ENCODE measurements at places on chromosomes 7 and 10.

- no peaks in the 10 kb centered on the region for H3K36me3 ChIP-seq
- no peak for DNase-seq
- no peak overlapping the region for H3K27ac ChIP-seq
- peaks cover 5% of the 10 kb centered on the region for H3K4me1 ChIP-seq
These were observed 237.2 kb upstream of the AKR1E2 start for GRCh38 chr10:4588824-4589223.

- H3K27ac ChIP-seq: peak overlapping the region; percentile 96
- peaks cover 94% of the 10 kb centered on the region for H3K4me1 ChIP-seq
- DNase-seq: no peak
- H3K4me3 ChIP-seq: peak overlapping the region; percentile 36
These were observed 87.7 kb downstream of the TNS3 start for GRCh38 chr7:47493976-47494911.

- H3K36me3 ChIP-seq: peaks cover 2% of the 10 kb centered on the region
- DNase-seq: no peak
- H3K4me1 ChIP-seq: peaks cover 12% of the 10 kb centered on the region
- H3K27ac ChIP-seq: no peak overlapping the region
- no peaks in the 10 kb centered on the region for H3K27me3 ChIP-seq
- H3K4me3 ChIP-seq: no peak overlapping the region
These were observed 4.7 kb upstream of the HBP1 start for GRCh38 chr7:107164092-107164491.

GRCh38 chr7:10685040-10685439, 288.6 kb upstream of the PHF14 start:
- no peaks in the 10 kb centered on the region for H3K4me1 ChIP-seq
- no peak overlapping the region for H3K27ac ChIP-seq
- no peak overlapping the region for H3K4me3 ChIP-seq
- H3K36me3 ChIP-seq: no peaks in the 10 kb centered on the region
- no peak for DNase-seq

- peaks cover 30% of the 10 kb centered on the region for H3K4me1 ChIP-seq
- H3K27me3 ChIP-seq: no peaks in the 10 kb centered on the region
- DNase-seq: no peak
- peak overlapping the region; percentile 96 for H3K4me3 ChIP-seq
- H3K27ac ChIP-seq: peak overlapping the region; percentile 98
- peaks cover 7% of the 10 kb centered on the region for H3K36me3 ChIP-seq
These were observed 982 bp downstream of the SFXN3 start for GRCh38 chr10:101031796-101032636.

DNA sequence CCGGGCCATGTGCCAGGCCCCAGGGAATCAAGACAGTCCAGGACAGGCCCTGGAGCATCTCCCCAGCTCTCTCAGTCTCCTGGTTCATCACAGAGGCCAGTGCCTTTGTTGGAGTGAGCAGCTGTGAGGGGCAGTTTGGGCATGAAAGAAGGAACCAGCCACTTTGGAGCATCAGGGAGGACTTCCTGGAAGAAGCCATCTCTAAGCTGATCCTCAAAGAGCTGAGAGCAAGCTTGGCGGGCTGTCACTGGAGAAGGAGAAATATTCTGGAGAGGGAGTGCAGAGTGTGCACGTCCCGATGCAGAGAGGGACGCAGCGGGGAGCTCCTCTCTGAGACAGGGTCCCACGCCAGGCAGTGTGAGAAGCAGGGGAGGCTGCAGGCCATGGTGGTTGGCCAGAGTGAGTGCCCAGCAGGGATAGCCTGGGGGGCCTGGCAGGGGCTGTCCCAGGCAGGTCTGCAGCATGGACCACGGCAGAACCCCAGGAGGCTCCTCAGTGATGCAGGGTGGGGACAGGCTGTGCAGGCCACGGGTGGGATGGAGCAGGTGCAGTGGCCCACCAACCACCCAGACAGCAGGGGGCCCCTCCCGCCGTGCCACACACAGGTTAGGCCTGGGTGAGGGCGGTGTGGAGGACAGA, 34.7 kb downstream of the PWWP2B start:
- no peak overlapping the region for H3K4me3 ChIP-seq
- no peaks in the 10 kb centered on the region for H3K27me3 ChIP-seq
- no peak for DNase-seq

GRCh38 chr7:55472928-55473725, 99.2 kb downstream of the VOPP1 start:
- H3K27ac ChIP-seq: no peak overlapping the region
- peaks cover 25% of the 10 kb centered on the region for H3K4me1 ChIP-seq
- no peak overlapping the region for H3K4me3 ChIP-seq
- H3K27me3 ChIP-seq: no peaks in the 10 kb centered on the region

DNA sequence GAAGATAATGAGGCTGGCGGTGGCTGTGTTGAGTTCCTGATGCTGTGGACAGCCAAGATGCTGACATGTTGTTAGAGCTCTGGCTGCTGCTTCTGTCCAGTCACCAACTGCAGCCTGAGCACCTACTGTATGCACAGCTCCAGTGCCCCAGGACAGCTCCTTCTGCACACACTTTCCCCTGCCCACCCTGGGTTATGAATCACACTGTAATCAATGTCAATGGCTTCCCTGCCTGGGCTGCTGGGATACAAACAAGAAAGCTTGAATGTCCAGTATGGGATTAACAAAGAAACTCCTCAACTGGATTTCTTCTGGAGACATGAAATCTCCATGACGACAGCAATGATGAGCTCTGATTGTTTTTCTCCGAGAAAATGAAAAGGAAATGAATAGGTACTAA, 172.0 kb downstream of the GFRA1 start:
- peaks cover 1% of the 10 kb centered on the region for H3K36me3 ChIP-seq
- DNase-seq: no peak
- peaks cover 10% of the 10 kb centered on the region for H3K4me1 ChIP-seq
- no peak overlapping the region for H3K27ac ChIP-seq

DNA sequence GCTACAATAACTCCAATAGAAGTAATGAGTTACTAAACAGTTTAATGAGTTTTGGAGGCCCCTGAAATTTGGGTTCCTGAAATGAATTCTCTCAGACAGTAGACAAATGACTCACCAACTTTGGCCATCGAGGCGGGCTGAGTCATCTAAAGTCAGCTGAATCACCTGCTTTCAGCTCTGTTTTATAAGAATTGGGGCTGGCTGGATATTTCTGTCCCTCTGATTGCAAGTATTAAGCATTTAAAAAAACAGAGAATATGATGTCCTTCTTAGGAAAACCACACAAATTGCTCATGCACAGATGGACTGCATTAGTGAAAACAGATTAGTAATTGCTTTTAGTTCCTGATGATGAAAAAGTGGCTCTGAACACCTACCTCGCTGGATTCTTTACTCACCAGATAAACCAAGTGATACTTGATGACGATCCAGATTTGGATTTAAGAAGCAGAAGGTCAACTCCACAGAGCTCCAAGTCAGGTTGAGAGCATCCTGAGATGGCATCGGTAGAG, 59.1 kb downstream of the ZNF365 start:
- H3K27me3 ChIP-seq: no peaks in the 10 kb centered on the region
- no peaks in the 10 kb centered on the region for H3K36me3 ChIP-seq
- DNase-seq: no peak

DNA sequence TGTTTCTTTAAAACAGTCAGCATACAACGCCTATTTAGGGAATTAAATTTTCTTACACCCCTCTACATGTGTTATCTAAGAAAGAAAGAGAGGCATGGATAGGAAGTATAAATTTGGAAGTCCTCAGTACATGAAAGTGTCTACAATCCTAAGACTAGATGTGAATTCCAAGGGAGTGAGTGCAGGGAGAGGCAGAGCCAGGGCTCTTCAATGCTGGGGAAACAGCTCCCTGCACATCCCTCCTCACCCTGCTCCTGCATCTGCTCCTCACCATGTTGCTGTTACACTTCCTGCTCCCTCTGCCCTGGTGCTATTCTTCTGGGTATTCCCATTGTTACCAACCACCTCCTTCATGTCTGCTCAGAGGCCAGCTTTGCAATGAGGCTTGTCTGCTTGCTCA, 229.1 kb upstream of the AKR1E2 start:
- DNase-seq: no peak
- H3K36me3 ChIP-seq: no peaks in the 10 kb centered on the region
- no peak overlapping the region for H3K4me3 ChIP-seq
- H3K27ac ChIP-seq: no peak overlapping the region
- H3K27me3 ChIP-seq: no peaks in the 10 kb centered on the region
- no peaks in the 10 kb centered on the region for H3K4me1 ChIP-seq

DNA sequence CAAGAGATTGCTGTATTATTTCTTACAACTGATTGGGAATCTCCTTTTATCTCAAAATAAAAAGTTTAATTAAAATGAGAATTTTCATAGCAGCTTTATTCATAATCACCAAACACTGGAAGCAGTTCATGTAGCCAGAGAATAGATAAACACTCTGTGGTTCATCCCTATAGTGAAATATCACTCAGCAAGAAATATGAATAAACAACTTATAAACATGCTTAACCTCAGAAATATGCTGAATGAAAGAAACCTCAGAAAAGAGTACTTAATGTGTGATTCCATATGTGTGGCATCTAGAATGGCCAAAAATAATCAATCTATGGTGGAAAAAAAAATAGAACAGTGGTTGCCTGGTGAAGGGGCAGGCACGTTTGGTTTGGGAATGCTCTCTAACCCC, 33.3 kb downstream of the MYO1G start:
- no peak overlapping the region for H3K4me3 ChIP-seq
- no peaks in the 10 kb centered on the region for H3K36me3 ChIP-seq
- DNase-seq: no peak
- peaks cover 27% of the 10 kb centered on the region for H3K27me3 ChIP-seq
- no peaks in the 10 kb centered on the region for H3K4me1 ChIP-seq

GRCh38 chr7:30465046-30465810, 13.4 kb downstream of the NOD1 start:
- H3K4me3 ChIP-seq: no peak overlapping the region
- no peak overlapping the region for H3K27ac ChIP-seq
- H3K4me1 ChIP-seq: peaks cover 41% of the 10 kb centered on the region

- no peak for DNase-seq
- no peak overlapping the region for H3K27ac ChIP-seq
- no peak overlapping the region for H3K4me3 ChIP-seq
- H3K36me3 ChIP-seq: peaks cover 26% of the 10 kb centered on the region
These were observed 731.4 kb downstream of the KCNMA1 start for GRCh38 chr10:76906256-76906655.

DNA sequence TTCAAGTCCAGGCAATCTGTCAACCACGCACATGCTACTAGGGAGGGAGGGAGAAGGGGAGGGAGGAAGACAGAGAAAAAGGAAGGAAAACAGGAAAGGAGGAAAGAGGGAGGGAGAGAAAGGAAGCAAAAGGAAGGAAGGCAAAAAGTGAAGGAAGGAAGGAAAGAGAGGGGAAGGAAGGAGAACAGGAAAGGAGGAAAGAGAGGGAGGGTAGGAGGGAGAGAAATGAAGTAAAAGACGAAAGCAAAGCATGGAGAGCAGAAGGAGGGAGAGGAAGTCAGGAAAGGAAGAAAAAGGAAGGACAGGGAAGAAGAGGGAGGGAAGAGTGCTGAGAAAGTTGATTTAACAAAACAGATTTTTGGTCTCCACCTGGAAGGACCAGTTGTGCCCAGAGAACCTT, 25.6 kb downstream of the KLF6 start:
- no peak overlapping the region for H3K4me3 ChIP-seq
- peaks cover 53% of the 10 kb centered on the region for H3K4me1 ChIP-seq
- DNase-seq: no peak
- H3K36me3 ChIP-seq: no peaks in the 10 kb centered on the region
- no peak overlapping the region for H3K27ac ChIP-seq
- H3K27me3 ChIP-seq: no peaks in the 10 kb centered on the region

DNA sequence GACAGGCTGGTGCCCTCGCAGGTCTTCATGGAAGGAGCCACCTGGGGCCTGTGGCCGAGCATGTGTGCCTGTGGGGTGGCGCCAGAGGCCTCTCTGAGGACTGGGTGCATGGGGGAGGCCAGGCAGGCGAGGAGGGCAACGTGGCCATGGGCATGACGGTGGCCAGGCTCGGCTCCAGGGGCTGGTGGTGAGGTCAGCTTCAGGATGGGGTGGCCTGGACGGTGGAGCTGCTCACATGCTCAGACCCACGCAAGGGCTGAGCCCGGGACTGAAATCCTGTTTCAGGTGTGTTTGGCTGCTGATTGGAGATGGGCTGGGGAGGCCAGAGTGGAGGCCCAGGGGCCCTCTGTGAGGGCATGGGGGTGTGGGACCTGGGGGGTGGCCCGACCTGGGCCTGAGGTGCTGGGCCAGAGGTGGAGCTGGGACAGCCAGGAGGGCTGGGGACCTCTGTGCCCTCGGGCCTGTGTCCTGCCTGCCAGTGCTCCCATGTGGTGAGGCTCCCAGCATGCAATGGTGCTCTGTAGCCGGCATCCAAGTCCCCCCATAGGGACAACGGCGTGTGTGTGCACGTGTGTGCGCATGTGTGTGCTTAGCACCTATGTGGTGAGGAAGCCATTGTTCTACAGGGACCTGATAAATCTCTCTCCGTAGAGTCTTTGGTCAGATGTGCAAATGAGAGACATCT, 71.1 kb downstream of the INPP5A start:
- no peak overlapping the region for H3K27ac ChIP-seq
- H3K4me3 ChIP-seq: no peak overlapping the region
- peaks cover 16% of the 10 kb centered on the region for H3K4me1 ChIP-seq
- H3K27me3 ChIP-seq: no peaks in the 10 kb centered on the region

- DNase-seq: no peak
- H3K4me3 ChIP-seq: no peak overlapping the region
- H3K27ac ChIP-seq: no peak overlapping the region
- H3K27me3 ChIP-seq: peaks cover 8% of the 10 kb centered on the region
These were observed 11.5 kb upstream of the KLRG2 start for GRCh38 chr7:139494835-139495579.

GRCh38 chr10:123402656-123403055, 248.5 kb downstream of the BUB3 start:
- no peak overlapping the region for H3K4me3 ChIP-seq
- H3K27me3 ChIP-seq: no peaks in the 10 kb centered on the region
- H3K27ac ChIP-seq: no peak overlapping the region
- no peaks in the 10 kb centered on the region for H3K36me3 ChIP-seq

DNA sequence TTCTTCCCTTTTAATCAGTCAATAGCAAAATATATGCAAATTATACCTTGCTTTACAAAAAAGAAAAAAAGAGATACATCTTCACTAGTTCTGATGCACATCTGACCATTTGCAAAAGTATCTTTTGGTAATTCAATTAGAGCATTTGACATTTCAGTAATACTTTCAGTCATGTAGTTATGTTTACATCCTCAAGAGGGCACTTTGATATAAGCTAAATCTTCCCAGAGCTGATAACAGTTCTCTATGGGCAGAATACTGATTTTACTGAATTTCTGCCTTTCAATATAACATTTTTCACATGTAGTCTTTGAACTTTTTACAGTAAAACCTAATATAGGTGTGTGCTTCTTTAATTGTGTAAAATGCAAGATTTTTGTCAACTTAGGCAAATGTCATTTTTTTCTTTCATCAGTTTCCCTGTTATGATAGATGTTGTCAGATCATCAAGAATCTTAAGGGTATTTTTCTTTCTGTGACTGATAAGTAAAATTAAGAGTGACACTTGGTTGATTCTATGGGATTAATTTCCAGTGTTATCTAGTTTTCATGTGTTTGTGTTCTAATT, 703.5 kb upstream of the SEMA3D start:
- no peaks in the 10 kb centered on the region for H3K27me3 ChIP-seq
- no peak overlapping the region for H3K4me3 ChIP-seq
- no peaks in the 10 kb centered on the region for H3K36me3 ChIP-seq
- H3K27ac ChIP-seq: no peak overlapping the region
